ENCODE measurements at places on chromosomes 12 and 14.

GRCh38 chr12:6312529-6313325, 2.2 kb downstream of the PLEKHG6 start:
- no peak for DNase-seq

DNA sequence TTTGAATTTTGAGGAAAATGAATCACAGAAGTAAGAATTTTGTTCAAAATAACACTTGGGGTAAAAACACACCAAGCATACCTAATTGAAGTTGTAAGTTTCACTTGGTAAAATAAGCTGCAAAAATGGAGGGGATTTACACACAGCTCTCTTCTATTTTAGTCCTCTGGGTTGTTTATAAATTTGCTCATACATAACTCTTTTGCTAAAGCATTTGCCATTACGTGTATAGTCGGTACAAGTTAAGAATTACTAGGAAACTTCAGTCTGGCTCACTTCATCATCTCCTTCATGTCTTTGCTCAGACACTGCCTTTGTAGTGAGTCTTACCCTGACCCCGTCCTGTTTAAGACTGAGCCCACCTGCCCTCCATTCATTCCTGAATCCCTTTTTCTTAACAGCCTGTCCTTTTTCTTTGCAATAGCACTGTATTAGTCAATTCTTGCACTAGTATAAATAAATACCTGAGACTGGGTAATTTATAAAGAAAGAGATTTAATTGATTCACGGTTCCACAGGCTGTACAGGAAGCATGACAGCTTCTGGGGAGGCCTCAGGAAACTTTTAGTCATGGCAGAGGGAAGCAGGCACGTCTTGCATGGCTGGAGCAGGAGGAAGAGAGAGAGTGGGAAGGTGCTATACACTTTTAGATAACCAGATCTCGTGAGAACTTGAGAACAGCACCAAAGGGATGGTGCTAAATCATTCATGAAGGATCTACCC, 451.1 kb downstream of the PCNX1 start:
- no peak for DNase-seq

DNA sequence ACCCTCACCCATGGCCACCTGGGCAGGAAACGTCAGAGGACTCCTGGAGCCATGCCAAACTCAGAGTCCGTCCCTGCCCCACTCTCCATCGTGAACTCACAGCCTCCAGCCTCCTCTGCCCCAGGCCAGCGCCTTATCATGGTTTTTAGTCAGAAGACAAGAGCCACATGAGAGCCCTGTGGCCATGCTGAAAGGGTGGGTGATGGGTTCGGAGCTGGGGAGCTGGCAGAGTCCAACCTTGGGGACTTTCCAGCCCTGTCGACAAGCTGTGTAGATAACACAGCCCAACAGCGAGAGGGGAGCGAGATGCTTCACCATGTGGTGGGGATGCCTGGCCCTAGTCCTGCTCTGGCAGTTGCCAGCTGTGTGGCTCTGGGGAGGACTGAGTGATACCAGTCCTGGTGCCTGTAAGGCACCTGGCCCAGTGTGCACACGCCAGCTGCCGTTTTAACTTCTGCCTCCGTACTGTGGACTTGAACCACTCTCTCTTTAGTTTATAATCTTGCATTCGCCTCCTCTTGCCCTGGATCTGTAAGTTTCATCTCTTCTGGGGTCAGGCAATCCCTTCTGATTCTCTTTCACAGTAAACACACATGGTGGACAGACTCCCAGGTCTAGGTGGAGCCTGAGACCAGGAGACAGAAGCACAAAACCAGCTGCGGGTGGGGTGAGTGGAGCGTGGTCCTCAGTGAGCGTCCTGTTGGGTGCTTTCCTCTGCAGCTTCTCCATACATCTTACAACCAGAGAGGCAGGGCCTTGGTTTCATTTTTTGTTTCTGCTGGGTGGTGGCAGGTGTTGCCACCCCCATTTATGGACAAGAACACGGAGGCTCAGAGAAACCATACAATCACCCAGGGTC, 55.3 kb downstream of the RIN3 start:
- DNase-seq = peak; percentile 70

- no peak for DNase-seq
These were observed 9.1 kb downstream of the KIF26A start for GRCh38 chr14:104147346-104148125.

DNA sequence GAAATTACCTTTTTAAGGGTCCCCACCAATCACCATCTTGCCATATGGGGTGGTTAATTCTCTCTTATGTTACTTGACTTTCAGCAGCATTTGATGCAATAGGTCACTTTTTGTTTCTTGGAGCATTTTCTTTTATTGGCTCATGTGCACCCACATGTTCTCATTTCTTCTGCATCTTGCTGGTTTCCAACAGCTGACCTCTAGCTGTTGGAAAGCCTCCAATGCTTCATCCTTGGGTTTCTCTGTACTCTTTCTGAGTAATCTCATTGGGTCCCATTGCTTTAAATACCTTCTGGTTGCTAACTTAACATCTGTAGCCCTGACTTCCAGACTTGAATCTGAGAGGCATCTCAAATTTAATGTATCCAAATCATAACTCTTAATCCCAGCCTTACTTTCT, 116.8 kb downstream of the CRADD start:
- DNase-seq = no peak

GRCh38 chr14:78245238-78245637, 75.1 kb downstream of the NRXN3 start:
- no peak for DNase-seq
